HCEC 1CT (cell line): ENCODE measurements at places on chromosomes 7 and 10.
A peak's percentile ranks its signal among the peaks of the same experiment; 100 is the strongest.

DNA sequence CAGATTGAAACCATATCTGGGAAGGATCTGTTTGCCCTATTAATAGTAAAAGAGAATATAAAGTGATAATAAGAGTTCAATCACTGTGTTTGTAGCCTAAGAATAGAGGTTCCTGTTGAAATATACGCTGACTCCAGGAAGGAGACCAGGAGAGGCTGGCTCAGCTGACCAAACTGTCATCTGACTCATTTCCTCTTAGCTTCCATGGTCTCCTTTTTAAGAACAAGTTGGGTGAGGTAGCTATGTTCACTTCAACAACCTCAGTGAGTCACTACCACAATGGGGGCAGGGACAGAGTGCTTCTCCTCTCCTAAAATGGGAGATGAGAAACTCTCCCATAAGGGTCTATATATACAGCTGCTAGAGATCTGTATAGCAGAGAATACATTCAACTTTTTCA is 543.3 kb downstream of the CALN1 start:
- DNase-seq, result peak; percentile 35

DNA sequence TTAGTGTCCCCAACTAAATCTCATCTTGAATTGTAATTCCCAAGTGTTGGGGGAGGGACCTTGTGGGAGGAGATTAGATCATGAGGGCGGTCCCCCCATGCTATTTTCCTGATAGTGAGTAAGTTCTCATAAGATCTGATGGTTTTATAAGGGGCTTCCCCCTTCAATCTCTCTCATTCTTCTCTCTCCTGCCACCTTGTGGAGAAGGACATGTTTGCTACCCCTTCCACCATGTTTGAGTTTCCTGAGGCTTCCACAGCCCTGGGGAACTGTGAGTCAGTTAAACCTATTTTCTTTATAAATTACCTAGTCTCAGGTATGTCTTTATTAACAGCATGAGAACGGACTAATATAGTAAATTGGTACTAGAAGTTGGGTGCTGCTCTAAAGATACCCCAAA is 365.6 kb downstream of the ANKRD7 start:
- no peak for DNase-seq

- DNase-seq, result peak; percentile 10
Observed at GRCh38 chr7:32496052-32496813, 944 bp downstream of the AVL9 start.

DNA sequence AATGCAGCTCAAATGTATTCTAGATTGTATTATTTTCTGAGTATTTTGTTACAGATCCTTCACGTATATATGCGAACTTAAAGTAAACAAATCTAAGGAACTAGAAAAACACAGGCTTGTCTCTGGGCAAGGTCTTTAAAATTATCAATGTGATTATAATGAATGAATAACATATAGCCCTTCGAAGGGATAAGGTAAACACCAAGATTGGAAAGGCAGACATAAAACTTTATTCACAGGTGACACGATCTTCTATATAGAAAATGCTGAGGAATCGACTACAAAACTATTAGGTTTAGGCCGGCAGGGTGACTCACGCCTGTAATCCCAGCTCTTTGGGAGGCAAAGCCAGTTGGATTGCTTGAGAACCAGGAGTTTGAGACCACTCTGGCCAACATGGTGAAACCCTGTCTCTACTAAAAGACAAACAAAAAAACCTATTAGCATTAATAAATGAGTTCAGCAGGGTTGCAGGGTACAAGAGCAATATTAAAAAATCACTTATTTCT is 80.4 kb downstream of the CNNM2 start:
- no peak for DNase-seq

- no peak for DNase-seq
Observed at GRCh38 chr7:47360301-47360900, 221.5 kb downstream of the TNS3 start.

DNA sequence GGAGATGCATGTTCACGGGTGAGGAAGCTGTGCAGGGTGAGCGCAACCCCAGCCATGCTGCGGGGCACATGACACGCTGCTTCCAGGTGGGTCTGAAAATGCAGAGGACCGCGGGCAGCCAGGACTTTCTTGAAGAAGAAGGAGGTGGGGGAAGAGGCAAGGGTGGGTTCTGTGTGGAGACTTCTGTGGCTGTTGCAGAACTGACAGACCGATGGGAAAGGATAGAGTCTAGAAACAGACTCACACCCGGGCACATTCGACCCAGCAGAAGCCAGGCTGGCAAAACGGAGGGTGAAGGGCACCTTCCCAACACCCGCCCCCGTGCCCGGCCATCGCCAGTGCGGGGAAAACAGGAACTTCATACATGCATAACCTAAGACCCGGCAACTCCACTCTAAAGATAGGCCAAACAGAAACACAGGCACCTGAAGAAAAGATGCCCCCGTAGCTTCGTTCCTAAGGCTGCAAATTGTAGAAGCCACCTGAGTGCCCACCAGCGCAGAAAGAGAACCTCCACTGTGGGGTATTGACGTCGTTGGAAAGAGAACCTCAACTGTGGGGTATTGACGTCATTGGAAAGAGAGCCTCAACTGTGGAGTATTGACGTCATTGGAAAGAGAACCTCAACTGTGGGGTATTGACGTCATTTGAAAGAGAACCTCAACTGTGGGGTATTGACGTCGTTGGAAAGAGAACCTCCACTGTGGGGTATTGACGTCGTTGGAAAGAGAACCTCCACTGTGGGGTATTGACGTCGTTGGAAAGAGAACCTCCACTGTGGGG is 4.8 kb upstream of the KNDC1 start:
- no peak for DNase-seq

DNA sequence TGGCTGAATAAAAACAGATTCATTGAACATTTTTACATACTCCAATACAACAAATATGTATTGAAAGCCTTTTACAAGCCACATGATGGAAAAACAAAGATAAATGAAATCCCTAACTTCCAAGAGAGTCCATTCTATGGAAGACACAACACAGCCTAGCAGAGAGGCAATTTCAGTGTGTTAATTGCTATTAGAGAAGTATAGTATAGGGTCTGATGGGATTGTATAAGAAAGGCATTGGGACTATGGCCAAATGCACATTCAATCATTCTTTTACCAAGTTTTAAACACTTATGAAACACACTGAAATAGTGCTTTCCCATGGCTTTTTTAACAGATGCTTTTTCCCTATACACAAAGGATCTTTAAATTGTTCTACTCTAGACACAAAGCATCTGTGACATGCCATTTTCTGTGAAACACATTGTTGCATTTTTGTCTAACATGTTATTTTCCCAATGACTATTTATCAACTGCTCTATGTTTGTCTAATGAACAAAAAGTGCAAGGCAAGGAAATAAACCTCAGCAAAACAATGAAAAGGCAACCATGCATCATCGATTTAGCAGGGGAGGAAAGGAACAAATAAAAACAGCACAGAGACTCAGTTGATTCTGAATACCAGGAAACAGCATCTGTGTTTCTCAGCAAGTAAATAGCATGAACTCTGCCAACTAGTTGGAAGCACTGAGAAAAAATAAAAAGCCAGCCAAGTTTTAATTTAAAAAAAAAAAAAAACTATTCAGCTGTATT is 42.4 kb upstream of the PHYHIPL start:
- DNase-seq, result no peak

GRCh38 chr10:56104923-56105322 is 256.1 kb downstream of the ZWINT start:
- DNase-seq, result no peak

DNA sequence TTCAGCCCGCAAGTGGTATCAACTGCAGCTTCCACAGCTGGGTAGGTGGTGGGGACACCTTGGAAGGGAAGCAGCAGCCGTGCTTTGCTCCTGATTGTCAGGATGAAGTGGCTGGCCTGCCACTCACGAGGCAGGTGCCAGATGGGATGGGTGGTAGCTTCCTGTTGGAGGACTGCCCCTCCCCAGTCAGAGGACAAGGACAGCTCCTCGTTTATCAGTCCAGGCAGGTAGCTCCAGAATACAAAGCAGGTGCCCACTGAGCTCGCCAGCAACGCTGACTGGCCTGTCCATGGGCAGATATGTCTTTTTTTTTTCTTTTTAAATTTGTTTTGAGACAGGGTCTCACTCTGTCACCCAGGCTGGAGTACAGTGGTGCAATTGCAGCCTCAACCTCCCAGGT is 431.3 kb downstream of the GALNT17 start:
- no peak for DNase-seq

- no peak for DNase-seq
Observed at GRCh38 chr10:79166741-79167140, 98.0 kb downstream of the ZMIZ1 start.

DNA sequence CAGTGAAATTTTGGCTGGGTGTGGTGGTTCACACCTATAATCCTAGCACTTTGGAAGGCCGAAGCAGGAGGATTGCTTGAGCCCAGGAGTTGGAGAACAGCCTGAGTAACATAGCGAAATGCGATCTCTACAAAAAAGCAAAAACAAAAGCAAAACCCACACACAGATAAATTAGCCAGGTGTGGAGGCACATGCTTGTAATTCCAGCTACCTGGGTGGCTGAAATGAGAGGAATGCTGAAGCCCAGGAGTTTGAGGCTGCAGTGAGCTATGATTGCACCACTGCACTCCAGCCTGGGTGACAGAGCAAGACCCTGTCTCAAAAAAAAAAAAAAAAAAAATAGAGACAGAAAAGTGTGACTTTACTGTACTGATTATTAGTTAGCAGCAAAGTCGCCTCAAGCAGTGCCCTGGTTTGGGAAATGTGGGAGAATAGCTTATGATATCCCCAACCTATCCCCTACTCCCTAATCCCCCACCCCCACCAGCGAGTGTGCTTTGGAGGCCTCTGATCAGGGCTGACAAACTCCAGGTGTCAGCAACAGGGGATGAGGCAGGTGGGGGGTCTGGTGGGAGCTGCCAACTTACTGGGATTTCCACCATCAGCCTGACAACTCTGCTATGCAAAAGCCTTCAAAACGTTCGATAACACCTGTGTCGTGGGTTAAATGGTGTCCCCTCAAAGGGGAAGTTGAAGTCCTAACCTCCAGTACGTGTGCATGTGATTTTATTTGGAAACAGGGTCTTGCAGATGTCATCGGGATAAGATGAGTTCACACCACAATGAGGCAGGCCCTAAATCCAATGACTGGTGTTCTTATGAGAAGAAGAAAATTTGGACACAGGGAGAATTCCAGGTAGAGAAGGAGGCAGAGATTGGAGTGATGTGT is 124.7 kb upstream of the SDK1 start:
- DNase-seq, result no peak

- DNase-seq, result no peak
Observed at GRCh38 chr10:8331896-8332729, 277.6 kb downstream of the GATA3 start.

- no peak for DNase-seq
Observed at GRCh38 chr7:127828843-127829500, 177.0 kb downstream of the SND1 start.

DNA sequence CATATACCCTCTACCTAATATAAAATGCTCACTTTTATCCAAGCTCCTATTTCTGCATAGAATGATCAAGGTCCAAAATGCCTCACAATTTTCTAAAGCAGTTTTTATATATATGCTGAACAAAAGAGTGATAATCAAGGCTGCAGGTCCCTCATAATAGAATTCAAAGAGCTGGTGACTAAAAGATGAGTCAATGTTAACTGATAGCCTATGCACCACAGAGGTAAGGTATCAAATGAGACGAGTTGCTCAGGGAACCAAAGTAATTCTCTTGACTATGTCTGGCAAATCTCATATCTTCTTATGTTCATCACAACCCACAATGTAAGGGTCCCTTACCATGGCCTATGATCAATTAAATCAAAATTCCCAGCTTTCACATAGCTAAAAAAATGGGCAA is 15.2 kb downstream of the PDZD8 start:
- peak; percentile 49 for DNase-seq
